ENCODE measurements at places on chromosomes 11 and 22.

GRCh38 chr11:121651257-121651605, 198.5 kb upstream of the SORL1-AS1 start:
- no peak for DNase-seq

DNA sequence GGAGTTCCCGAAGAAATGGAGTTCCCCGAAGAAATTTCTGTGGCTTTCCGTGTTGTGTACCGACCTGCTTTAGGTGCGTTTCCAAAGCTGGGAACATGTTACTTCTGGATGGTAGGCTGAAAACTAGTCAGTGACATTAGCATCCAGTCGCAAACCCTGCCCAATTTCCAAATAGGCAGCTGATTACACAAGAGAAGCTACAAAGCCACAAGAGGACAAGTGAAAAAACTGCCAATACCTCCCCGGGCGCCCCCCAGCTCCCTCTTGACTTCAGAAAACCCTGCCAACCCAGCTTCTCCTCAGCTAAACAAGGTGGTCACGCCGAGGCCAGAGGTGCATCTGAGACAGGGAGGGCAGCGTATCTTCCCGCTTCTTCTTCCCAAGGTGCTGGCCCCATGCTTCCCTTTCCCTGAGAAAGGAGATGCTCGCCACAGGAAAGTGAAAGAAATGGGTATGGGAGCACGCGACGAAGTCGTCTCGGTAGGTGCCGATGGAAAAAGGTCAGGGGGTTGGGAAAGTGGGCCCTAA, 551 bp downstream of the AGBL2 start:
- no peak for DNase-seq

DNA sequence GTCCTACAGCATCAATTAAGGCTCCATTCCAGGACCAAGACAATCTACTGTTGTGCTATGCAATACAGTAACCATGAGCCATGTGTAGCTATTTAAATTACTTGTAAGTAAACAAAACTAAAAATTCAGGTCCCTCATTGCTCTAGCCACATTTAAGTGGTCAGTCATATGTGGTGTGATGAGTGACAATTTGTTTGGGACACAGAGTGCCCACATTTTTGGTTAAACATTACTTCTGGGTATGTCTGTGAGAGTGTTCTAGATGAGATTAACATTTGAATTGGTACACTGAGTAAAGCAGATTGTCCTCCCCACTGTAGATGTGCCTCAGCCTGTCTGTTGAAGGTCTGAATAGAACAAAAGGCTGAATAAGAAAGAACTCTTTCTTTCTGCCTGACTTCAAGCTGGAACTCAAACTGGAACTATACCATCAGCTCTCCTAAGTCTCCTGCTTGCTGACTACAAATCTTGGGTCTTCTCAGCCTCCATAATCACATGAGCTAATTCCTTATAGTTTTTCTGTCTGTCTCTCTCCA, 15.8 kb downstream of the KBTBD3 start:
- DNase-seq = no peak

DNA sequence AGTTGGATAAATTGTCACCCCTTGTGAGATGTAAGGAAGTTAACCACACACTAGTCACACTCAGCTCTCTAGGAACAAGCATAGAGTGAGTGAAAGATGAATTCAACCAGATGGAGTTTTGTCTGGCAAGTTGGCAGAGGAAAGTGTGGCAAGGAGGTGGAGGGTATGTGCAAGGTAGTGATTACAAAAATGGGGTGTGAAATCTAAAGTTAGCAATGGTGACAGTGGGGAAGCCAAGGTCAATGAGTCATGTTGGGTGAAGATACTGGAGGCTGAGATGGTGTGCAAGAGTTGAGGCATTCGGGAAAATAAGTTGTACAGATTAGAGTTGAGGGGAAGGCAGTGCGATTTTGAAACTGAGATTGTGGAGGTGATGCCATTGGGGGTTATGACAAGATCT, 33.7 kb downstream of the MRGPRX2 start:
- no peak for DNase-seq

DNA sequence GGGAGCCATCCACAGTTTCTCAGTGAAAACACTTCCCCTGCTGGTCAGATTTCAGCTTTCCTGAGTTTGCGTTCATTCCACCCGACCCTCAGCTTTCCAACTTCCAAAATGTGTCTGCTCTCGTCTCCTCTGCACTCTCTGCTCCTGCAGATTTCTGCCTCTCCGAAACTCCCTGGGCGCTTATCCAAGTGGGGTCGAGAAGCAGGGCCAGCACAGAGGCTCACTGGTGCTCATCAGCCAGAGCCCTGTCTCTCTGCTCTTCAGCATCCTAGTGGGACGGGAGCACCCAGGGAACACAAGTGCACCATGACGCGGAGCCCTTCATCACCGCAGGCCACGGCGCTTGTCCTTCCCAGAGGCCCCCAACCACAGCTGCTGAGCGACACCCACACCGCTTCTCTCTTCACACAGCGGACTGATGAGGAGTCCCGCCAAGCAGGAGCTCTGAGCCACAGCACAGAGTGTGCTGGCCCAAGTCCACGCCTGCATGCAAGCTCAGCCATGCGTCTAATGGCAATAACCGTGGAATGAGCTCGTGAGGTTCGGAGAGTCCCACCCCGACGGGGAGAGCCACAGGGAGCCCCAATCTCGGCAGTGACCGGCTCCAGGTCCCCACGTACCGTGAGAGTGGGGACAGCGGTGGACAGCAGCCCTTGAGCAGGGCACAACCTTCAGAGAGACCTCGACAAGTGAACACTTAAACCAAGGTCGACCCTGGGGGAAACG, 27.9 kb upstream of the MOB2 start:
- no peak for DNase-seq

DNA sequence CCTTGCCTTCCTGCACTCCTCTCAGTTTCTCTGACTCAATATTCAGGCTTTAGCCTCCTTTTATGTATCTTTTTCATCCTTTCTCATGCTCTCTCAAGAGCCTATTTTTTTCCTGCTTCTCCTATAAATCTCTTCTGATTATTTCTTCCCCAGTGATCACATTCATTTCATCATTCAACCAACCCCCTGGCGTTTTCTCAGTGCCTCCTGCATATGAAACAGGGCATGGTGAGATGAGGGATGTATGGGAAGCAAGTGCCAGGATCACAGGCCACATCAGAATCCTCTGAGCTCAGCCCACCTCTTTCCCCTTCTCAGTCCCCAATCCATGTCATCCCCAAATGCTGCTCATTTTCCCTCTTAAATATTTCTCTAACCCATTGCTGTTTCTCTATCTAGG, 38.7 kb upstream of the NRIP3 start:
- DNase-seq = no peak

- DNase-seq = no peak
Measured at GRCh38 chr22:38697425-38698089, 3.2 kb downstream of the JOSD1 start.

DNA sequence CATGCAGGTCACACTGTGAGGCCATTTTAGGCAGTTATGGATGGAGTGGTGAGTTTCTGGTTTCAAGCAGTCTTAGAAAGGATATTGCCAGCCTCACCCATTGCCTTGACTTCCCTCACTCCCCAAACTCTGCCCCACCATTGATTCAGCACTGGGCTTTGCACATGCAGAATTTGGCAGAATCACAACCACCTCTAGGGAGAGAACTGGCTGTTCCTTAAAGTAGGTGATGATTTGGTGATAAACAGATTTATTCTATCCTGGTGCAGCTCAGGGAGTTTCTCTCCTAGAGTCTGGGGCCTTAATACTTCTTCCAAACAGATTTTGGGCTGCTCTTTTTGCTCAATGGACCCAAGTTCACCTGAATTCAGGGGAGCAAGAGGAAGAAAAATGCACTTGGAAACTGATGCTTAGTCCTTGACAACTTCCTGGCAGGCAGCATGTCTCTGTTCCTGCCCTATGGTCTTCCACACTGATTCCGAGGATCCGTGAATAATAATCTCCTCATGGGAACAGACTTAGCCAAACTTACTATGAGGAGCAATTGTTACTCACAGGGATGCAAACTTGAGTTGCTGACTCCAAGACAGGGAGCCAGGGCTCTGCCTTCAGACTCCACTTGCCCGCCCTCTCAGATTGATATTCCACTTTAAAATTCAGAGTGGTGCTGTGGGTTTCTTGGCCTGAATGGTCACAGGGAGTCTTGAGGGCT, 129.7 kb upstream of the PARVA start:
- no peak for DNase-seq

DNA sequence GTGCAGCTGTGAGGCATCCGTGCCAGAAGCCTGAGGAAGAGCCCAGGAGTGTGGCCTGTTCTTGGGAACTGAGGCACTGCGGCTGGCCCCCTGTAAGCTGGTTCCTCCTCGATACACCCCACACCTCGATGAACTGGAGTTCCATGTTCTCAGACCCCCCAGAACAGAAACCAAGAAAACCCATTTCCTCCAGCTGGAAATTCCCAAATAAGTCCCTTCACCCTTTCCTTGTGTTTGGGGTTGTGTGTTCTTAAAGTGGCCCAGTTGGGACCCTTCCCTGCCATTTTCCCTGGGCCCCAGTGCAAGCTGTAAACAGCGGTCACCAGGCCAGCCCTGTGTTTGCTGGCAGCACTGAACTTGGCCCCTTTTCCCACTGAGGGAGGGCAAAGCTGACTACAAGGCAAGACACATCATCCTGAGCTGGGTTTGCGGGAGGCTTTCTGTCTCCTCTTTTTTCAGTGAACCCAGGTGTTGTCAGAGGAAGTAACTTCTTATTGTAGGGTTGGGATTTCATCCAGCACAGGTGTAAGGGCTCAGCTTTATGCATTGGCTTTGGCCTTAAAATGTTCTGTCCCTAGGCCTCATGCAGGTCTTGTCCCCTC, 60.1 kb upstream of the MPEG1 start:
- DNase-seq = no peak

Measured in NCI-H510A treated with DMSO at 0.1 percent for 48 hours (cell line).